ENCODE measurements at places on chromosomes 7 and 10. TPM values are rescaled to one million over a fixed set of nuclear protein-coding genes. Genes with fewer than 3 reads are reported as not detected.

CDK14 gene
- 35.0 TPM for total RNA-seq

DNA sequence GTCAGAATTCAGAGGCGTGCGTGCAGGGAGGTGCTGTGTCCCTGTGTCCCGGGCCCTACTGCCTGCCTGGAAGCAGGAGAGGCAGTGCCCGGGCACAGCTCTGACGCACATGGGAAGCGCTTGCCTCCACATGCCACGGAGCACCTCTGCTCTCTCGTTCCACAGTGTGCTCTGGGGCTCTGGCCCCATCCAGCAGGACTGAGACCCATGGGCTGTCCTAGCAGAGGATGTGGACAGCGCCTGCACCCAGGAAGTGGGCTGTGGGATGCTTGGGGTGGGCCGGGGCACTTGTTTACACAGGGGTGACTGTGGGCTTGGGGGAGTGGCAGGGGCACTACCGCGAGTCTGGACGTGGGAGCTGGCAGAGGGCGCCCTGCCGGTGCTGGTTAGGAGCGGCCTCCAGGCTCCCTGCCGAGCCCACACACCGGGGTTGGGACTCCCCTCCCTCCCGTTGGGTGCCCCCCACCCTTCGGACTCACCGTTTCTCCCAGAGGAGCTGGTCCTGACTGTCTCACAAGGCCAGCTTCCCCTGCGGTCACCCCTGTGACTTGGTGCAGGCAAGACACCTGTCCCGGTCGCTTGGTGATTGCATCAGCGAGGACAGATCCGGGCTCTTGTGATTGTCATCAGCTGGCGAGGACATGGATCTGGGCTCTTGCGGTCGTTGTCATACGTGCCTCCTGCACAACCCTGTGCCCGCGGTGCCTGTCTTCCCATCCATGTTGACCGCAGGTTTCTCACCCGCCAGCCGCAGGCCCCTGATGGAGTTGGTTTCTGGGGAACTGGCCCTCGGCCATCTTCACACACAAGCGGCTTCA, 83.1 kb downstream of the NKX6-2 start:
- no peak for DNase-seq

- DNase-seq: no peak
Measured at GRCh38 chr7:27560706-27561235, 101.9 kb downstream of the HIBADH start.

- DNase-seq: peak; percentile 73
Measured at GRCh38 chr10:100562008-100562672, 26.4 kb downstream of the HIF1AN start.

Measured in WTC11 (cell line).